ENCODE measurements at places on chromosomes 1 and 21. TPM values are rescaled to one million over a fixed set of nuclear protein-coding genes. Genes with fewer than 3 reads are reported as not detected.

RGSL1 gene
- not detected for total RNA-seq

- DNase-seq: no peak
Observed at GRCh38 chr1:9166289-9167235, 37.7 kb upstream of the GPR157 start.

DNA sequence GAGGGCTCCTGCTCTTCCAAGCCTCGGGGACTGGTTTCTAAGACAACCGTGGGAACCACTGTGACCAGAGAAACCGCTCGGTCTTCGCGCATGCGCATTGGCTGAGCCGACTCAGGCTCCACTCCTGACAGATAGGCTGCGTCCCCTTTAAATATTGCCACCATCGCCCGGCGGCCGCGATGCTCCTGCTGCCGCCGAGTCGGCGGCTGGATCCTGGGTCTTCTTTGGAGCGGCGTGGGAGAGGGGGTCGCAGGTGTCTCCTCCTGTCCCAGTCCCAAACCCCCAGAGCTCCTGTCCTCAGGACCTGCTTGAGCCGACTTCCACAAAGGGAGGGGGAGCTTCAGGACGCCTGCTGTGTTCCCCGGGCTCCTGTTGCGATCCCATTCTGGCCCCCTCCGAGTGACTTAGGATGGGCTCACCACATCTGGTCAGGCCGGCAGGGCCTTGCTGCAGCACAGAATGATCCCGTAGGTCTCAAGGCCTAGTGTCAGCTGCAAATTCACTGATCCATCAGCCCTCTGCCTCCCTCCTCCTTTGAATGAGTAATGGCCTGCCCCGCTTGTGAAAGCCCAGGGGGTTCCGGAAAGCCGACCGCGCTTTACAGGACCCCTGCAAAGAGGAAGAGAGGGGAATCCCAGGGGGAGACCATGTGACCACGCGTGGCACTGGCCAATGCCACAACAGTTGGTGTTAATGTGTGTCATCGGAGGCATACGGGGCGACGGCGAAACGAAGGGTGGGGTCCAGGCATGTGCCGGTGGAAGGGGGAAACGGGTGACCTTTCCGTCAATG, 683.2 kb upstream of the TPTE start:
- no peak for DNase-seq

B4GALT3 gene
- 29.7 TPM for total RNA-seq

DNA sequence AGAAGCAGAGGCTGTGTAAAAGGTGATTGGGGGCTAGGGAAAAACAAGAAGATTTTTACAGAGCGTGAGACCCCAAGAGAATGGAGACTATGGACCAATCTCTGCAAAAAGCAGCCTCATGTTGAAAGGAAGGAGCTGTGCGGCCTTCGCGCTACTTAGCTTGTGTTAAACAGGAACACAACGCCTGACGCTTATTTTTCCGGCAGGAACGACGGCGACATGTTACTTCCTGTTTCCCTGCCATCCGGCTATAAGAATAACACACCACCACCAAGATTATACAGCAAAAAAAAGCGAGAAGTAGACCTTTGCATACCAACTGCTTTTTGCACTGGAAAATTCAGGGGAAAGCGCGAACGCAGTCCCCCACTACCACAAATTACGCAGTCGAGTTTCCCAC, 272.7 kb downstream of the FAM72C start:
- no peak for DNase-seq

GRCh38 chr1:153493343-153493960, 33.0 kb upstream of the S100A7 start:
- no peak for DNase-seq

TCHH gene
- 0.06 TPM for total RNA-seq

LRIG2 gene
- total RNA-seq: 16.4 TPM

NPR1 gene
- total RNA-seq: 2.8 TPM

DNA sequence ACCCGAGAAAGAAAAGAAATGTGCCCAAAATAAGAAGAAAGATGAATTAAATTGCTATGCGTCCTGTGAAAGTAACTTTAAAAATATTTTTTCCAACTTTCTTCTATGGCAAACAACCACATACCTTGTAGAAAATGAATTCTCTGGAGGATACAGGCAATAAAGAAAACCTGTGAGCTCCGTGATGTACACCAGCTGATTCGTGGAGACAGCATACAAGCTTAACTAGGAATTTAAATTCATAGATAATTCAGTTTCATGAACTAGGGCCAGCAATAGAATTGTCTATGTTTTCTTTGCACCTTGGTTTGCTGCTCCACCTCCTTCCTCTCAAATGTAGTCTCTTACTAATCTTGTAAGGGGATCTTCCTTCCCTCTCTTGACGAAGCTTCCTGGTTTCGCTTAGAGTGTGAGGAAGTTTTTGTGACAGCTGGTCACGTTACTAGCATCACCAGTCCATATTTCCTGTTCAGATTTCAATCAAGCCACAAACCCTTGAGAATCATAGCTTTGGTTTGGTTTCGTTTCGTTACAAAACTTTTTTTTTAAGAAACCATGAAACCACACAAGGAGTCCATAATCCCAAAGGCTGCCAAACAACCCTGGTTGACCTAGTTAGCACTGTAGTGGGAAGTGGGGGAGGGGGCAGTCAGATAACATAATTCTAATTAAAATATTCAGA, 35.8 kb downstream of the GREM2 start:
- DNase-seq: no peak

APOBEC4 gene
- 0.25 TPM for total RNA-seq

GRCh38 chr1:173285048-173285447, 77.9 kb upstream of the TNFSF4 start:
- no peak for DNase-seq

TRPM2 gene
- 5.4 TPM for total RNA-seq

DNA sequence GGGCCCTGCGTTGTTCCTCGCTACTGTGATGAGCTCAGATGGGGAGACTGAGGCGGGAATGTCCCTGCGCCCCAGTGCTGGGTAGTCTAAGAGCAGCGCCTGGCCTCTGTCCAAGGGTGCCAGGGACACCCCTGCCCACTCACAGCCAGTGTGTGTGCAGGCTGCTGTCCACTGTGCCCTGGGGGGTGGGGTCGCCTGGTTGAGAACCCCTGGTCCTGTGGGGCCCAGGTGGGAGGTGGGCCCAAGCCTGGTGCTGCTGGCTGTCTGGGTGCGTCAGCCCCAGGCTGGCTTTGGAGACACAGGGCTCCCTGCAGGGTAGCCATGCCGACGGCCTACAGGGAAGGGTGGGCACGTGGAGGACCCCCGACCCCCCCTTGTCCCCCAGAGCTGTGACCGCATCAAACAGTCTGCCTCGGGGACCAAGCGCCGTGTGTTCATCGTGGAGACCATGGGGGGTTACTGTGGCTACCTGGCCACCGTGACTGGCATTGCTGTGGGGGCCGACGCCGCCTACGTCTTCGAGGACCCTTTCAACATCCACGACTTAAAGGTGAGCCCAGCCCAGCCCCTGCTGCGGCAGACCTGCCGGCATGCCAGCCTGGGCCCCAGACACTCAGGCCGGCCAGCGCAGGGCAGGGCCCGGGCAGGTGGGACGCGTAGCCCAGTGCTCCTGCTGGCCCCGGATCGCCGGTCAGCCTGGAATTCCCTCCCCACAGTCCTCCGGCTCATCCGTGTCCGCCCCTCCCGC, 14.9 kb downstream of the CFAP410 start:
- no peak for DNase-seq

DNA sequence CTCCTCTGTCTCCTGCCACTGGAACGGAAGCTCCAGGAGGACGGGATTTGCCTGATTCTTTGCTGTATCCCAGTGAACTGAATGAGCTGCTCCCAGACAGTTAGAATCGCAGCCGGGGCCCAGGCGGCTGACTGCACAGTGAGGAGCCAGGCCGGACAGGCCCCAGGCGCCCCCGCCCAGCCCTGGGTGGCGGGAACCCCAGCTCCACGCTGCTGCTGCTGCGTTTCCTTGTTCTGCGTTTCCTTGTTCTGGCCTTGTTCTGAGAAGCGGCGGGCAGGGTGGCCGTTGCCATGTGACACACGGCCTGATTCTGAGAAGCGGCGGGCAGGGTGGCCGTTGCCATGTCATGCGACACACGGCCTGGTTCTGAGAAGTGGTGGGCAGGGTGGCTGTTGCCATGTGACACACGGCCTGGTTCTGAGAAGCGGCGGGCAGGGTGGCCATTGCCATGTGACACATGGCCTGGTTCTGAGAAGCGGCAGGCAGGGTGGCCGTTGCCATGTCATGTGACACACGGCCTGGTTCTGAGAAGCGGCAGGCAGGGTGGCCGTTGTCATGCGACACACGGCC, 56.2 kb downstream of the SLC37A1 start:
- DNase-seq: no peak

DNA sequence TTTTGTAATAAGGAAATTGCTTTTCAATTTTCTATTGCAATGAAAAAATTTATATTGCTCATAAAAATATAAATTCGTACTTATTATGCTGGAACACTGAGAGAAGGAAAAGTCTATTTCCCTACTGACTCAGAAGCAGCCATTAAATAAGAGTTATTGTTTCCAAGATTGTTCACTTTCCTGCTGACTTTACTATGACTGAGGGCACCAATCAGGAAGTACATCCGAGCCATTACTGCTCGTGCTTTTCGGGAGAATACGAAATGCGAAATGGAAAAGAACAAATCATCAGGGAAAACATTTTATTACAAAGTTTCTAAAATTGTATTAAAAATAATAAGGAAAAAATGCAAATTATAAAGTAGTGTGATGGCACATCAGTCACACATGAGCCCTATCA, 204.8 kb downstream of the AKT3 start:
- no peak for DNase-seq

C1orf141 gene
- not detected for total RNA-seq

GRCh38 chr21:26389971-26390641, 183.0 kb downstream of the CYYR1 start:
- DNase-seq: no peak

- no peak for DNase-seq
Observed at GRCh38 chr1:5424802-5425703, 567.2 kb downstream of the NPHP4 start.

DNA sequence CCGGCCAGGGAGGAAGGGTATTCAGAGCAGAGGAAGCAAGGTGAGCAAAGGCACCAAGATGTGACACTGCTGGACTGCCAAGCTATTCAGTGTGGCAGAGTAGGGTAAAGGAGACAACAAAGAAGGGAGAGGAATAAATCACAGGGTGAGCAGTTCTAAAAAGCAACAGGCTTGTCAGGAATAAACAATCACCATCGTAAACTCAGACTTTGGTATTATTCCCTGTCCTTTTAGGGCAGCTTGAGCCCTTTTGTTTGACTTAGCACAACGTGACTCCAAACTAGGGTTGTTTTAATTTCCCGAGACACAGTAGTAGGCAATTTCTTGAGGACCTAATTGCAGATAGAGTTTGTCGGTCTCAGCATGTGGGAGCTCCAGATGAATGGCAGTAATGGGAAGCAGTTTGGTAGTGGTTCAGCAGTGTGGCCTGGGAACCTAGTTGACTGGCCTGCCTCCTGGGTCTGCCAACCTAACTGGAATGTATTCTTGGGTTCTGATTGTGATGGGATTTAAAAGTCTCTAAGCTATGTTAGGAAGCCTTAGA, 4.3 kb downstream of the CR1L start:
- no peak for DNase-seq

DNA sequence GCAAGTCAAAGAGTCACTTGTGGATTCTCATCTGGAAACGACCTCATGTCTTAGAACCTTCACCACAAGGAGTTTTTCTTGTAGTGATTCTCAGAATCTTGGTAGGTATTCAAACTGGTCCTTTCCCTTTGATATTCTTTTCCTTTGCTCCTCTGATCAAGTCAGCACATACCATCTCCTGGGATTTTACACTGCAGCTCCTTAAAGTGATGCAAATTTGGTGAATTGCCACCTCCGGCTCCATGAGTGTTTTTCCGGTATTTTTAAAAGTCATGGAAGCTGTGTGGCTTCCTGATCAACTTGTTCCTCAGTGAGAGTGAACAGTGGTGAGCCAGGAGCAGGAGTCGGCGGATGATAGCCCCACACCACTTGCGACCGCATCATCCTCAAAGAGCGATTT, 182.1 kb upstream of the DAB1 start:
- DNase-seq: no peak

- DNase-seq: peak; percentile 25
Observed at GRCh38 chr1:89519779-89520358, 4.8 kb upstream of the LRRC8B start.

NR1I3 gene
- 0.53 TPM for total RNA-seq

GBP4 gene
- total RNA-seq: 3.9 TPM

KIF14 gene
- total RNA-seq: 2.0 TPM

DNA sequence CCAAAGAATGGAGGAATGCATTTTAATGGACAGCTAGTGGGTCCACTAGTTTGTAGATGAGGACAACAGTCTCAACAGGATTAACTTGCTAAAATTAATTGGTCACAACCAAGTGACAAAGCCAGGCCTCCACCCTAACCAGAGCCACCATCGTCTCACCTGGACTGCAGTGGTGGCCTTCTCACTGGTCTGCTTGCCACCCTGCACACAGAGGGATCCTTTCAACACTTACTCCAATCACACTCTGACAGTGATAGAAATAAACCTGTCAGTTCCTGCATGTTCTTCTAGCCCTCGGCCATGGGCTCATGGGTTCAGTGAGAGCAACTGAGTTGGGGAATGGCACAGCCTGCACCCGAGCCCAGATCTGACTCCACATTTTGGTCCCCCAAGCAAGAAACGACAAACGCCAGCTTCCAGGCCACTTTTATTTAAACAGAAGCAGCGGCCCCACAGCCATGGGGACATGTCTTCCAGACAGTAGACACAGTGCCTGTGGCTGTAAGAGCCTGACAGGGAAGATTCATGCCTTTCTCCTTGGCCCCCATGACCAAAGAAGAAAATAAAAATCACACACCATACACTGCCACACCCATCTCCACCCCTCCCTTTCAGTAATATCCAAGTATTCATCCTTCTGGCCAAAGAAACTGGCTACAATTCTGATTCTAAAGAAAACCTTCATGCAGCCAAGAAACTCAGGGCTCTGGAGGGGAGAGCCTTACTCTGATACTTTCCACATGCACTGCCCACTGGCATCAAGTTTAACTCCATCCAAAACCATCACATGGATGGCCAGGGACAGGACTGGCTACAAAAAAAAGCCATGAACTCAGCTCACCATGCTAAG, 37.6 kb downstream of the DHCR24 start:
- no peak for DNase-seq

C1QB gene
- 32.5 TPM for total RNA-seq
